ENCODE measurements at places on chromosomes 1 and 21.

- DNase-seq = no peak
Observed at GRCh38 chr1:86517336-86517735, 29.5 kb upstream of the CLCA4 start.

DNA sequence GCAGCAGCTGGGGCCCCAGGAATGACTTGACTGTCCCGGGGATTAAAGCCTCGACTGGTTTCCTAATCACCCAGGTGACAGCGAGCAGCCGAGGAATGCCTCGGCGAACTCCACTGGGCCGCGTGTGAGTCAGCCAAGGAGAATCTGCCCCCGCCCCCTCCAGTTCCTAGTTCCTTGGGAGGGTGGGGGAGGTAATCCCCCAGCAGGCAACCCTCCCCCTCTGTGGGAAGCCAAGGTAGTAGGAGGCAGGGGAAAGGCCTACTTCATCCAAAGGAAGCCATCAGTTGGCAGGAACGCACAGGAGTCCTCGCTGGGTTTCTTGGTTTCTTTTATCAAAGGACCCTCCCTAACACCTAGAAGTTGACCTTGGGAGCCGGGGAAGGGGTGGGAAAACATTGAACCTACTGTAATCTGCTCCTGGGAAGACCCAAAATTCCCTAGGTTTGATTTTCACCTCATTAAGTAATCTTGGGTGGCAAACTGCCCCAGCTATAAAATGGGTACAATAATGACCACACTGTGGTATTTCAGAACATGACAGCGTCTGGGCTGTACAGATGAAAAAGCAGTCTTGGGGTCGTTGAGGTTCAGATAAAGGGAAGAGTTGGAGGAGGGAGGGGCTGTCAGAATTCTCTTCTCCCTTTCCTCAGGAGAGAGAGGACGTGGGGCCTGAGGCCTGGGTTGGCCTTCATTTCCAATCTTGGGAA is 1.4 kb downstream of the TENT5B start:
- no peak for DNase-seq

DNA sequence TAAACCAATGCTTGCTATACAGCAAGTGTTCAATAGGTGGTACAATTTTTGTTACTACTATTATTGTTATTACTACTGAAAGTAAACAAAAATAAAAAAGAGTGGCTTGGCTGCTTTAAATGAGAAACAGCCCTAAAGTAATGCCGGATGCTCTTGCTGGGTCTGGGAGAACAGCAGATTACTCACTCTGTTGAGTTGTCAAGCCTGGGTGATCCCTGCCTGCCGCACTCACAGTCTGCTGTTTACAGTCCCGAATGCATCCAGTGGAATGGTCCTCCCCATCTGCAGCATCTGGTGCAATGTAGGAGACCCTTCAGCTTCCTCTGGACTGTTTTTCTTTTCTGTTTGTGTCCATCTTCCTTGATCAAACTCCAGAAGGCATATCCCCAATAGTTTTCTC is 102.7 kb upstream of the IVNS1ABP start:
- DNase-seq = no peak

- DNase-seq = no peak
Observed at GRCh38 chr1:28279721-28280120, 20.4 kb downstream of the SESN2 start.

DNA sequence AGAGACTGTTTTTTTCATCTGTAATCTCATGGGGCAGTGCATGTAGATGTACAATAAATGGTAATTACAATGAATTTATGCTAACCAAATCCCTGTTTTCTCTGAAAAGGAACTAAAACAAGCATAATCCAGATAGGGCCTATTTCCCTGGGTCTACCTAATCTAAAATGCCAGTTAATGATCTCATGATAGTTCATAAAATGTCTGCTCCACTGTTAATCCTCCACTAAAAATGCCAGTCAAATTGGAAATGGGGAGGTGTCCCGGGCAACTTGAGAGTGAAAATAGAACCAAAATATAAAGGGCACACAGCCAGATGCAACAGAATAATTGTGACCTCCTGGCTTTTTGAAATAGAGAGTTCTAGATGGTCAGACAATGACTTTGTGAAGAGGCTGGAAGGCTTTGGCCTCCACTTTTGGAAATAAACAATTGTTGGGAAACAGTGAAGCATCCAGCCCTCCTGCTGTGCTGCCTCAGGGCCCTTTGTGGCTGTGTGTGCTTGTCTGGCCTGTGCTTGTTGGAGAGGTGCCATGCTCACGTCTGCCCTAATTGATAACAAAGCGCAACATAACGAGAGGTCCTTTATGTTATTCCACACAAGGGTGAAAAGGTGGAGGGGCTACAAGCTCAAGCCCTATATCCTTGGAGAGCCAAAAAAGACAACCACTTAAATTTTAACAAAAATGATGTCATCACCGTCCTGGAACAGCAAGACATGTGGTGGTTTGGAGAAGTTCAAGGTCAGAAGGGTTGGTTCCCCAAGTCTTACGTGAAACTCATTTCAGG is 97.7 kb downstream of the ATP5PO start:
- no peak for DNase-seq

DNA sequence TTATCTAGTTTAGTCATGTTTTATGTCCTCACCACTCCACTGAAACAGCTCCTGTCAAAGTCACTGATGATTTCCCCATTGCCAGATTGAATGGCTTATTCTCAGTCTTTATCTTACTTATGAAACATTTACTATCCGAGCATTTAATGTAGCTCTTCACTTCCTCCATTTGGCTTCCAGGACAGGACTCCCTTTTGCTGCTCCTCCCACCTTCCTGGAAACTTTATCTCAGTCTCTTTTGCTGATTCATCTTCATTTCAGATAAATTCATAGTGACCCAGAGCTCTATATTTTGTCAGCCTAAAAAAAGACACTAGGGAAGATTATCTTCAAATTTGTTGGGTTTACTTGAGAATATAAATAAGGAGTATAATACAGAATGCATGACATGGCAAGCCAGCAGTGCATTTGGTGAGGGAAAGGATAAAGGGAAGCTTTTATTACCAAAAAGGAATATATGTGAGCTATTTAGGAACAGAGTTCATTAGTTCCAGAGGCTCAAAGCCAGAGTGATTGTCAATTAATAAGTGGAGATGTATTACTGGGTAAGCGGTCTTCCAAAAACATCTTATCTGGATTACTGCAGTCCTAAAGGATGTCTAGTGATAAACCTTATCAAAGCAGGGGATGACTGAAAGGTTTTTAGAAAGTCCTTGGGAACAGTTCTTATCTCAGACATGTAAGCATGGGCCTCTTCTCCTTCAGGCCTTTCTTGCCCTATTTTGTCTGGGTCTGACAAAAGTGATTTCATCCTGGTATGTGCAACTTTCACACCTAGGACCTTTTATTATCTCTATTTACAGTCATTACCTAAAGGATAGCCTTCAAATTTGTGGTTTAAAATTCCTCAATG is 25.6 kb downstream of the IL23R start:
- no peak for DNase-seq
